ENCODE measurements at places on chromosomes 13 and 19. TPM values are rescaled to one million over a fixed set of nuclear protein-coding genes. Genes with fewer than 3 reads are reported as not detected.

APOC1 gene
- total RNA-seq: not detected

PABPC3 gene
- 0.05 TPM for total RNA-seq

EID2B gene
- total RNA-seq: 3.1 TPM

IRGQ gene
- total RNA-seq: 24.0 TPM

CEACAM7 gene
- not detected for total RNA-seq

SPACA4 gene
- total RNA-seq: not detected

RFPL4A gene
- not detected for total RNA-seq

SLC8A2 gene
- total RNA-seq: not detected

PPP1R37 gene
- 32.1 TPM for total RNA-seq

ZNF493 gene
- 1.1 TPM for total RNA-seq

SERTM1 gene
- not detected for total RNA-seq

STOML3 gene
- total RNA-seq: not detected

CAMSAP3 gene
- total RNA-seq: not detected

EEF1AKMT1 gene
- total RNA-seq: 12.1 TPM

ZNF443 gene
- total RNA-seq: 1.3 TPM

ACP7 gene
- total RNA-seq: 0.10 TPM

NEK5 gene
- 0.15 TPM for total RNA-seq

LGALS14 gene
- total RNA-seq: not detected

FKRP gene
- total RNA-seq: 24.8 TPM

ICAM5 gene
- not detected for total RNA-seq

KCNC3 gene
- under 0.01 TPM for total RNA-seq

LYPD5 gene
- 3.9 TPM for total RNA-seq

CLEC4M gene
- total RNA-seq: not detected

SULT2A1 gene
- not detected for total RNA-seq

OR7C1 gene
- total RNA-seq: not detected

LIM2 gene
- total RNA-seq: not detected

NKPD1 gene
- total RNA-seq: 0.05 TPM

DCT gene
- total RNA-seq: not detected

CCDC169 gene
- total RNA-seq: 0.79 TPM

MAST1 gene
- not detected for total RNA-seq

IZUMO4 gene
- total RNA-seq: 0.20 TPM

ARL11 gene
- 0.89 TPM for total RNA-seq

ZNF540 gene
- total RNA-seq: not detected

CLIP3 gene
- 2.1 TPM for total RNA-seq

DAZAP1 gene
- total RNA-seq: 92.8 TPM

ATP7B gene
- total RNA-seq: 4.2 TPM

TMC4 gene
- not detected for total RNA-seq

C19orf81 gene
- 5.9 TPM for total RNA-seq

NXNL1 gene
- not detected for total RNA-seq

PLEKHF1 gene
- total RNA-seq: 16.1 TPM

ATP11A gene
- total RNA-seq: 21.3 TPM

HTR2A gene
- total RNA-seq: not detected

ZNF600 gene
- 4.0 TPM for total RNA-seq

FUT3 gene
- total RNA-seq: not detected

SIGLEC5 gene
- 0.27 TPM for total RNA-seq

All from mammary microvascular endothelial cell (primary cell).